ENCODE measurements at places on chromosomes 2 and 18.
A peak's percentile ranks its signal among the peaks of the same experiment; 100 is the strongest.

- DNase-seq = no peak
Measured at GRCh38 chr2:207935121-207935990, 90.0 kb downstream of the PLEKHM3 start.

GRCh38 chr2:241842067-241842415, 16.7 kb downstream of the PDCD1 start:
- no peak for DNase-seq

- no peak for DNase-seq
Measured at GRCh38 chr2:108591163-108591562, 56.9 kb downstream of the LIMS1 start.

GRCh38 chr18:59024829-59025228, 114.9 kb upstream of the SEC11C start:
- DNase-seq = no peak

- DNase-seq = peak; percentile 53
Measured at GRCh38 chr2:28821295-28821958, 10.8 kb downstream of the SPDYA start.

- no peak for DNase-seq
Measured at GRCh38 chr18:48629730-48630324, 91.0 kb downstream of the CTIF start.

GRCh38 chr2:45024600-45025291, 15.5 kb upstream of the SIX2 start:
- DNase-seq = no peak

DNA sequence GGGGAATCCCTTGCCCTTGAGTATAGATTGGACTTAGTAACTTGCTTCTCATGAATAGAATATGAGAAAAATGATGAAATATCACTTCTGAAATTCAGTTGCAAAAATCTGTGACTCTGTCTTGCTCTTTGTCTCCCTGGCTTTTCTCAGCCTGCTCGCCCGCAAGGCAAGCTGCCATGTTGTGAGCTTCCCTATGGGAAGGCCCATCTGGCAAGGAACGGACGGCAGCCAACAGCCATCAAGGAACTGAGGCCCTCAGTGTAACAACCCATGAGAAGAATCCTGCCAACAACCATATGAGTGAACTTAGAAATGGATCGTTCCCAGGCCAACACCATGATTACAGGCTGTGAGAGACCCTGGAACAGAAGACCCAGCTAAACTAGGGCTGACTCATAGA, 58.4 kb upstream of the PGAP1 start:
- no peak for DNase-seq

GRCh38 chr18:70973626-70974025, 684.8 kb downstream of the SOCS6 start:
- no peak for DNase-seq

DNA sequence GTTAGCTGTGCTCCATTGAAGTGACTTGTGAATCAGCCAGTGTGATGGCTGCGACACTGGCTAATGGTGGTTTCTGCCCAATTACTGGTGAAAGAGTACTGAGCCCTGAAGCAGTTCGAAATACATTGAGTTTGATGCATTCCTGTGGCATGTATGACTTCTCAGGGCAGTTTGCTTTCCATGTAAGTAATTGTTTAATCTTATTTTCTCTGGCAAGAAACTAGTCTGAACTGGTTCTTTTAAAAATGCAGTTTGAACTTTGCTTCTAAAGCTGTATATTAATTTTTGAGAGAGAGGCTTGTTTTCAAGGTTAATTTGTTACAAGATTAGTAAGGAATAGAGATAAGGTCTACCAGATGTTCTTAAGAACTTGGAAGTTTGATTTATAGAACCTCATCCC, 46.7 kb downstream of the GLS start:
- no peak for DNase-seq

DNA sequence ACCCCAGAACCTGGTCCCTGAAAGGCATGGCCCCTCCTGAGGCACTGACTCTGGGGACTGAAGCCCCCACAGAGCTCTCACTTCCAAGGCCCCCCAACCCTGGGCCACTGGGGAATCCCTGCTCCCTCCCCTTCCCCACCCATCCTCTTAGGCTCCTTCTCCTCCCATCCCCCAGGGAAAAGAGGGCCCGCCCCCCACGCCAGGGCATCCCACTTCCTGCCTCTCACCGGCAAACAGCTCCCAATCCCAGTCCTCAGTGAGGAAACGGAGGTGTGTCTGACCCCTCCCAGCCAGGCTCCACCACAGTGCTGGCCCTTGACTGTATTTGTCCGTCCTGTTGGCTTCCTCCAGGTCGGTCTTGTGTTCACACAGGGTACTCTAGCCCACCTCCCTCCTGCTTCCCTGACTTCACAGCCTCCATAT, 35.0 kb upstream of the PTMA start:
- no peak for DNase-seq

GRCh38 chr2:232260075-232260474, 118.5 kb upstream of the ALPP start:
- DNase-seq = no peak

DNA sequence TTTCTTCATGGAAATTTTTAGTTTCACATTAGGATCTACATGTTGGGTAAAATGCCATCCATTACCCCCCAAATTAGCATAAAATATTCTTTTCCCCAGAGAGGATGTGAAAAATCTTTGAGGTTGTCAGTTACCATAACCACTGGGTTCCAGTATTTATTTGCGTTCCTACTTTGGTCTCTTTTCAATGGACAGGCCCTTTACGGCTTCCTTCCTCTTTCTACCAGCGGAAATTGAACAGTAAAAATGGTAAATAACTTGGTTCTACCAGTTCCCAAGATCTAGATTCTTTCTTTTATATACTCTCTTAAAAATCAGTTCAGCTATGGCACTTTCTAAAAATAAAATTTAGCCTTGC, 169.2 kb upstream of the APCDD1 start:
- DNase-seq = no peak

- DNase-seq = peak; percentile 15
Measured at GRCh38 chr2:88874063-88874657, 182.7 kb downstream of the RPIA start.

GRCh38 chr2:42953216-42953615, 160.8 kb upstream of the HAAO start:
- no peak for DNase-seq

DNA sequence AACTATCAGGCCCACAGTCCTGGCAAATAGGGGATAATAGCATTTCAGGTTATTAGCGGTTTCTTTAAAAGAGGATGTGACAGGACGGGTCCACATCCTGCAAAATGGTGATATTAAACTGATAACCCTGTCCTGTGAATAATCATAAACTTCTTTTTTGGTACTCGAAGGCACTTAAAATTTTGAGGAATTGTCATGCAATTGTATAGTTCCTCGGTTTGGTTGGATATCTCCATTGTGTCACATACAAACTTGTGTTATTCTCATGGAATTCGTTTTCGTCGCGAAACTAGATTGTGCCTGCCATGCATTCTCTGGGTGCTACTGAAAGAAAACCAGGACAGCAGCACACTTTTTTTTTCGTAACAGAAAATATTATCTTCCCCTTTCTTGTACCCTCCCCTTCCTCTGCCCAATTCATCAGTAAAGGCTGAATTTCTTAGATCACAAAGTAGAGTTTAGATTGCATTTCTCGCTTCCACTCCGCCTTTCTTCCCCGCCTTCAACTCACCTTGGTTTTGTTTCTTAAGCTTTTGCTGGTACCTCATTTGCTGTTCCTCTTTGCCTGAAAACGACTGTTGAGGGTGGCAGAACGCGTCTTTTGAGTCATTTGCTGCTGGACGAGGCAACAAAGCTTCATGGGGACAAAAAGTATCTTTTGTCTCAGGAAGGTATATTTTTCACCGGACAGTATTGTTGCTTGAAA, 1.3 kb downstream of the CERS6 start:
- DNase-seq = no peak

DNA sequence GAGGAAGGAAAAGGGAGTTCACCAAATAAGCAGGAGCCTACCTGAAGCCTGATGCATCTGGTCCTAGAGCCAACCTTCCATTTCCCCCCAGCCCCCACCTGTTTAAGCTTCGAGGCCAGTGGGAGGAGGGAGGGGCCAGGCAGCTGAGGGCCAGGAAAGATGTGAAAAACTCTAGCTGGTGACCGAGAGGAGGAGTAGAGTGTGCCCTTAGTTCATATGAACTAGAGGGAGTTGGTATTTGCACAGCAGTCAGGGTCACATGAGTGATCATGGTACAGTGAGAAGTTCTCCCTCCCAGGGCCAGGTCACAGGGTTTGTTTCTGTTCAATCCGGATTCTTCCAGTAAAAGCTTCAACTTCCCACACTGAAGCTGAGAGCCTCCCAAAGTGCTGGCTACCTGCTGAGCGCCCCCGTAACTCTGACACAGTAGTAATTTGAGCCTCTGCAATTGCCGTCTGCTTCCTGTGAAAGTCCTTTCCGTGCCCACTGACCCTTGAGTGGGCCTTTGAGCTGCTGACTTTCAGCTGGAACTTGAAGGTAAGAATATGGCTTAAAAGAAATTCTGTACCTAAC, at the start of gene SULT1C2:
TSS of gene SULT1C2 (plus strand) at position 362 of the 573 bp plus-strand sequence. CDS start 4,773 bp downstream, outside the sequence.
- no peak for DNase-seq

- no peak for DNase-seq
Measured at GRCh38 chr2:38156436-38156835, 80.5 kb upstream of the CYP1B1 start.

GRCh38 chr2:3488855-3489763, 30.2 kb downstream of the ADI1 start:
- DNase-seq = no peak

DNA sequence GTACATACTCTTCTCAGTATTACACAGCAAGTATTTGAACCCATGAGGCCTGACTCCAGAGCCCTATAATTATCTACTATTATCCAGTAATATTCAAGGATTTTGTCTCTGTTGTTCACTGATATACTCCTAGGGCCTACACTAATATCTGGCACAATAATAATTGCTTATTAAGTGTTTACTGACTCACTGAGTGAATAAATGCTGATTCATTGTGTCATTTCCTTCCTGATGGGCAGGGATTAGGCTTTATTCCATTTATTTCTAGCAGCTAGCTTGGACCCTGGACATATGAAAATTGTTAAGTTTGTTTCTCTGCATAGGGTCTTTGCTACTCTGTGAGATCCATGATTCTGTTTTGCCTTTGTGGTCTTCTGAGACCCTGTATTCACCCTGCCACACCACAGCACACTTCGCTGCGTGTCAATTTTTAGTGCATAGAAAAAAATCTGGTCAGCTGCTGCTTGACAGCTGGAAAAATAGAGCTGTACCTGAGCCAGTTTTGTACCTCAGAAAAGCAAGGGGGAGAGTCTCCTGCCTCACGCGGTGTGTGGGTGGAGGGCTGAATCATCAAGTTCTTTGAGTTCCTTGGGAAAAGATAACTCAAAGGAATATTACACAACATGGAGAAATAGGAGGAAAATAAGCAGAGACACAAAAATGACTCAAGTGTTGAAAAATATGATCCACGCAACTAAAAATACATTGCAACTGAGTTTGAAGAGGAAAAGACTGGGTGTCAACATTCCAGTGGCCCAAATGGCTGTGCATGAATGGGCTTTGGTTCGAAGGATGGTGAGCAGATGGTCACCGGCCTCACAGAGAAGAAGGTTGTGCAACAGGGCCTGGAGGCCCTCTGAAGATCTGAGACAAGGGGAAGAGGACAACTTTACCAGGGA, 18.9 kb upstream of the DPP4 start:
- DNase-seq = no peak

DNA sequence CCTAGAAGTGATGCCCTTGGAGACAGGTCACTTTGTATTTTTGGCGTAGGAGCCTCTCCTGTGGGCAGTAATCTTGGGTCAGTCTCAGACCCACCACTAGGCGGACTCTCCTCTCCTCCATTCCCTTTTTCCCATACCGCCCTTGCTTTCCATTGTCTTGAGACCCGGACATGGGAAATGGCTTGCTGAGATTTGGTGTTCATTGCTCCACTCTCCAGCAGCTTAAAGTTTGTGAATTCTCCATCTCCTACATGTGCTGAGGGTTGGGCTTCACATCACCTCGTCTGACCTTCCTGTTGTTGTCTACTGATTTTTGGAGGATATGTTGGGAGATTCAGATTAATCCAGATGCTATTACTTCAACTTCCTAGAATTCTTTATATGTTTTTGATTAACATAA, 159.2 kb upstream of the RAB12 start:
- DNase-seq = no peak

DNA sequence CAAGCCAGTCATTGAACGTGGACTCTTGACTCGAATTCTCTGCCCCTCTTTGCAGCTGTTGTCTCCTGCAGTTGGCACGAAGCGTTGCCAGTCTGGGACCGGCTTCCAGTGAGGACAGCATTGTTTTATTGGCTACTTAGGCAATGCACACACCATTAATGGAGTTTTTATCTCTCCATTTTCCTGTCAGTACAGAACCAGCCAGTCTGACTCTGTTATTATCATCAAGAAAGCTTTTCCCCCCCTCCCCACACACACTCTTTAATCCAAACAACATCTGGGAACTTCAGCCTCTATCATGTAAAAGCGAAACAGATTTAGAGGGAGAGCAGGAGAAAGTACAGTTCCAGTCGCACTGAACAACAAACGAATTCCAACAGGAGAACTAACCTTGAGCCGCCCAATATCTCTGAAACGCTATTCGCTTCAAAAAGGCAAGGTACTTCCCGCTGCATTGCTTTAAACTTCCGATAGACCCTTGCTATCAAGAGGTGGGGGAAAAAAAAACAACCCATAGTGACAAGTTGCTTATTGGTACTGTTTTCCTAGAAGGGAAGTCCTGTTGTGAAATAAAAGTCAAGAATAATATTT, 38.2 kb downstream of the ACVR1 start:
- DNase-seq = no peak

DNA sequence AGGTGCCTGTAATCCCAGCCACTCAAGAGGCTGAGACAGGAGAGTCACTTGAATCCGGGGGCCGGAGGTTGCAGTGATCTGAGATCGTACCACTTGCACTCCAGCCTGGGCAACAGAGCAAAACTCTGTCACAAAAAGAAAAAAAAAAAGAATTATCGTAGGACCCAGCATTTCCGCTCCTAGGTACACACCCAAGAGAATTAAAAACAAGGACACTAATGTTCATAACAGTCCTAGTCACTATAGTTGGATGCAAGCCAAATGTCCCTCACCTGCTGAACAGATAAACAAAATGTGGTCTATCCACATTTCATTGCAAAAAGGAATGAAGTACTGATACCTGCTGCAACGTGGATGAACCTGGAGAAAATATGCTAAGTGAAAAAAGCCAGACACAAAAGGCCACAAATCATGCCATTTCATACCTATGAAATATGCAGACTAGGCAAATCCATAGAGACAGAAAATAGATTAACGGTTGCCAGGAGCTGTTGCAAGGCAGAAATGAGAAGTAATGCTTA, 21.2 kb downstream of the ADRA2B start:
- DNase-seq = no peak

- no peak for DNase-seq
Measured at GRCh38 chr2:160469621-160470204, 23.9 kb downstream of the RBMS1 start.

- DNase-seq = no peak
Measured at GRCh38 chr2:63544017-63544627, 44.2 kb downstream of the WDPCP start.

DNA sequence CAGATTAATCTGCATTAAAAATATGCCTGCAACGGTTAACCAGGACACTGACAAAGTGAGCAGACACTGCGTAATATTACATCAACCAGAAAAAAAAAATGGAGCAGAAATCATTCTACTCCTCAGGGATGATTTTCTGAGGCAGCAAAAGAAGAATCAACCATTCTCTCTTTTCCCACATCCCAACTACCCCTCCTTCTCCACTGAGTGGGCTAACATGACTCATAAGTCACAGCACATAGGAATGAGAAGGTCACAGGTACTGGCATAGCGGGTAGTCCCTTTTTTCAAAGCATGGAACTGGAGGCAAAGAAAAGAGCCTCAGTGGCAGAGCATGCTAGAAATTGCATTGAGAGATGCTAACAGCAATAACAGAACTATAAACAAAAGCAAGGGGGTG, 54.3 kb upstream of the TSPYL6 start:
- no peak for DNase-seq

Data from stimulated activated CD4-positive, alpha-beta T cell treated with anti-CD3 and anti-CD28 coated beads, Interleukin-2, amount 100 ng/mL, for 4 hours (primary cell).